CD4-positive, alpha-beta T cell treated with Interferon alpha-2 for 1 hour (primary cell): ENCODE measurements at places on chromosomes 7 and 10.

DNA sequence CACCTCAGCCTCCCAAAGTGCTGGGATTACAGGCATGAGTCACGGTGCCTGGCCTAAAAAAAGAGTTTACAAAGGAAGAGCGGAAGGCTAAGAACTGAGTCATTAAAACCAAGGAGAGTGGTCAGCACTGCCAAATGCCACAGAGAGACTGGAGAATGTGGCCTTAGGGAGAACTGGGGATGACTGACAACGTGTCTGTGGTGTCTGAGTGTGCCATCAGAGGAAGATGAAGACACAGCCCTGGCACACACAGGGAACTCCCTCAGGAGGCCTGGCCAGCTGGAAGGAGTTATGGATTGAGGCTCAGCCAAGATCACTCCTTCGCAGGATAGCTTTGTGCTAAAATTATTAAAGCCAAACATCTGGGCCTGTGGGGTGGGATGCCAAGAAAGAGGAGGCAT lies 3.9 kb upstream of the INA start:
- DNase-seq = no peak

GRCh38 chr7:31873816-31874597 lies 187.0 kb downstream of the PPP1R17 start:
- no peak for DNase-seq

DNA sequence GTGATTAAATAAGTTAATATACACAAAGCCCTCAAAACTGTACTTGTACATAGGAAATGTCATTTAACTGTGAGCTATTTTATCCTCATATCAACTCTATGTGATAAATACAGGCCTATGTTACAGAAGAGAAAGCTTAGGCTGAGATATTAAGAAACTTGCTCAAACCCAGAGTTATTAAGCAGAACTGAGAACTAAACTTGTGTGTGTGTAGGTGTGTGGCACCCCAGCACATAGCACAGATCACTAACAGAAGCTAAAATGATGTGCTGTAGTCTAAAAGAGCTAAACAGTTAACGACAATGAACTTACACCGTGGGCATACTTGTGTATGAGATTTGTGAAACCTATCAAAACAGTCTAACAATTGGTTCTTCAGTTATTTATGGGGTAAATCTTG lies 34.5 kb downstream of the MTPN start:
- DNase-seq = no peak

DNA sequence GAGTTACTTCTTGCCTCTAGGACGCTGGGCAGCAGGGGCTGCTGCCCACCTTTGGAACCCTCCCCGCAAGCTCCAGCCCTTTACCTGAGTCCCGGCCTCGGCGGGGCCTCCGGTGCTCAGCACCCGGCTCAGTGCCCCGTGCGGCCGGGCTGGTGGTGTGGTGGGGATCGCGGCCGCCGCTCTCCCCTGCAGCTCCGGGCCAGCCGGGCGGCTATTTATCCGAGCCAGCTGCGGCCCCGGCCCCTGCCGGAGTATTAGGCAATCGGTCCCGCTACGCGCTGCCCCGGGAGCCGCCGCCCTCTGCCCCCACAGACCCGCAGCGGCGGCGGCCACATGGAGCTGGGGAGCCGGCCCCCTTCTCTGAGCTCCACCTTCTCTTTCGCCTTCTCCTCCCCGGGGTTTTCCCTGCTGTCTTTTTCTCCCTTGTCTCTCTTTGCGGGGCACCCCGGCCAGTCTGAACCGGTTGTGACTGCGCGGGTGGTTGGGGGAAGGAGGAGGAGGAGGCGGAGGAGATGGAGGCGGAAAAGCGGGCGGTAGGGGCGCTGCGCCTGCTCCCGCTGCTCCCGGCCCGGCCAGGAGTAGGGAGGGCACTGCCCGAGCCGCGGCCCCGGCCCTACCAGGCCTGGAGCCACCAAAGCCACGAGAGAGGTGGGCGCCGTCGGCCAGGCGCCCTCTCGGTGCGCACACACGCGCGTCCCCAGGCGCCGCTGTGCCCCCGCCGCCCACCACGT lies at the start of gene SLC16A9:
SLC16A9 (minus strand) TSS at position 456 of the 731 bp plus-strand sequence. CDS start 25,559 bp downstream, outside the sequence.
- peak; percentile 4 for DNase-seq

- DNase-seq = no peak
These were observed 117.1 kb upstream of the MKLN1 start for GRCh38 chr7:131210618-131211017.

GRCh38 chr10:102627291-102627735 lies 17.0 kb upstream of the TRIM8 start:
- DNase-seq = no peak

GRCh38 chr10:4947039-4947634 lies 16.1 kb upstream of the AKR1C1 start:
- DNase-seq = no peak

GRCh38 chr10:107480781-107481180 lies 316.3 kb upstream of the SORCS1 start:
- no peak for DNase-seq

GRCh38 chr7:112112822-112113255 lies 93.4 kb downstream of the DOCK4 start:
- no peak for DNase-seq

GRCh38 chr7:2689951-2690705 lies 2.1 kb downstream of the AMZ1 start:
- DNase-seq = no peak

DNA sequence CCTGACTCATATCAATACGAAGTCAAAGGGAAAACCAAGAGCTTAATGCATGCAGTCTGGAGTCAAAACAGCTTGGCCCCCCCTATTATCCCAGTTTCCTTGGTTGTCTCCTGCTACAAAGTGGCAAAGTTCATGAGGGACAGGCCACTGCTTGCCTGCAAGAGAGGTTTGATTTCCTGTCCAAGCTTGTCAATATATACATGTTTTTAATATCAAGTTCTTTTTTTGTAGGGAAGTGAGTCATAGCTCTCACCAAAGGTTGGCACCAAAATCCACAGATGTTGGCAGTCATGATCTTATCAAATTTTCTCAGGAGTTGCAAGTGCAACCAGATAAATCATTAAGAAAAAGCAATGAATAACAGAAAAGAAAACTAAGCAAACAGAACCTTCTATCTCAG lies 176.8 kb downstream of the COBL start:
- DNase-seq = no peak

DNA sequence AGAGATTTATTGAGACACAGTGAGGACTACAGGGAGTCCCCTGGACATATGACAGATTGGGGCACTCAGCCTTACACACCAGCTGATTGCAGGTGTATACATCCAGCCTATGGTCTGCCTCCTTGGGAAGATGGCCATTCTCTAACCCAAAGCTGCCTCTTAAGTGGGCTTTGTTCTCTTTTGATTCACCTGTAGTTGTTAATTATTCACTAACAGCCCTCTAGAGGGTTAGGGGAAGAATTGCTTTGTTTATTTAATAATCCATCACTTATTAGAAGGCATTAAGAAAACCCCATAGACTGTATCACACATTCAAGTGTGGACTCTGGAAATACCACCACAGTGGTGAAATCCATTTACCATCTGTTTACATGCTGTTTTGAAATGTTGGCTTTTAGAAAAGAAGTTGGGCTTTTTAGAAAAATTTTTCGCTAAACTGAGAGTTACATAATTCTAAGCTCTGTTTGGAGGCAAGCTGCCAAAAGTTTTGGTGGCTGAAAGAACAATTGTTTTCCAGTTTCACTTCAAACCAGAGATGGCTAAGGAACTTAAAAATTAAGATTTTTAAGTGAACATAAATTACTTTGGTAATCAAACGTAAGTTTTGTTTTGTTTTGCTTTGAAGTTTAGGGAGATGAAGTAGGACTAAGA lies 379.1 kb downstream of the ADRA2A start:
- no peak for DNase-seq

GRCh38 chr7:124893140-124893827 lies 36.3 kb downstream of the POT1 start:
- no peak for DNase-seq

GRCh38 chr10:100824886-100825285 lies 79.5 kb downstream of the PAX2 start:
- no peak for DNase-seq

DNA sequence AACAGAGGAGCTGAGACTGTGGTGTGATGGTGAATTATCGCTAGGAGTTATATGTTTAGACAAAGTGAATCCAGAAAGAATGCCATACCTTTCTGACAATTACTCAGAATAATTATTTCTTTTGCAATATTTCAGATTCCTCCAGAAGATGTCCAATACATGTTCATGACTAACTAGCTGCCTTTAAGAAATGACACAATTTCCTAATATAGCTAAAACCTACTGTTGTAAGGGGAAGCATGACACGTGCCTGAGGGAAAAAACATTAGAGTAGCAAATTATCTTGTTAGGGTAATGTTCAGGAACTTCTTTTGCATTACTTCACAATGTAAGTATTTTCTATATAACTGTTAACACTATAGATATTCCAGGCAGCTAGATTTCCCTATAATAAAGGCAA lies 150.3 kb downstream of the COL28A1 start:
- DNase-seq = no peak

DNA sequence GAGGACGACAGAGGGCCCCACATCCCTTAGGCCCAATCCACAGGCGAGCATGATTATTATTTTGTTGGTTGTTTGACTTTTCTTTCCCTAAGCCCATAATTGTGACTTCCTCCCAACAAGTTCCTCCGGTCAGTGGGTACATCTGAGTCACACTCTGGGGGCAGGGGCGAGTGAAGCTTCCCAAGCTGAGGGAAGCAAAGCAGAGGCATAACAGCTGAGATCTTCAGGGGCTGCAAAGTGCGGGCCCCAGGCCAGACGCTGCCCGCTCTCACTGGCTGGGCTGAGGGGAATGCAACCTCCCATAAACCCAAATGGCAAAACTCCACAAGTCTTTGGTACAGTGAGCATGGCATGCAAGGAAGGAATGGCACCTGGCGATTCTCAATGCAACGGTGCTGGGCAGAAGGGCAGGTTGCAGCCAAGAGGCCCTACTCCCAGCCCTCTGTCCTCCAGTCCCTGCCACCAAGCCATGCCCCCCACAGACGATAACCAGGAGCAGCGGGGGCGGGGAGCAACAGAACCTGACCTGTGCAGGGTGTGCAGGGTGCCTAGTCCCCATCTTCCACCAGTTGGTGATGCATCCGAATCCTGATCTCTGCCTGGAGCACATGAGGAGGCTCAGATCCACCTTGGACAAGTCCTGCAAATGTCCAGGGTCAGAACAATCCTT lies 25.3 kb downstream of the TNS3 start:
- DNase-seq = no peak

- DNase-seq = peak; percentile 46
These were observed 202.0 kb downstream of the MAD1L1 start for GRCh38 chr7:2030475-2031450.

GRCh38 chr7:40885503-40885902 lies 750.7 kb downstream of the SUGCT start:
- DNase-seq = no peak

GRCh38 chr10:89134963-89135362 lies 72.2 kb downstream of the CH25H start:
- DNase-seq = no peak

DNA sequence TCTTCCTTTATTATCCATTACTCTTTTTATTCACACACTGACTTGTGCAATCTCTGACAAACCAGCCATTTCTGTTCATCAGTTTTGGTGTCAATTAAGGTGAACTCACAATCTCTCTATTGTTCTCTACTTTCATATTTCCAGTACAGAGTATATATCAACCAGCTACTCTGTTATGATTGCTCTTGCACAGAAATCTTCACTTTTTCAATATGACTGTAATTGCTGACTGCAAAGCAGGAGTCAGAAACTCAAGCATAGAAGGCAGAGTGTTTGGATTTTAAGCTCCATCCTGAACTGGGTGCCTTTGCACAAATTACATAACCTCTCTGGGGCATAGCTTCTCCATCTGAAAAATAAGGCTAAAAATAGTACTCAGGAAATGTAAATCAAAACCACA lies 1042.0 kb downstream of the GRM8 start:
- DNase-seq = no peak

DNA sequence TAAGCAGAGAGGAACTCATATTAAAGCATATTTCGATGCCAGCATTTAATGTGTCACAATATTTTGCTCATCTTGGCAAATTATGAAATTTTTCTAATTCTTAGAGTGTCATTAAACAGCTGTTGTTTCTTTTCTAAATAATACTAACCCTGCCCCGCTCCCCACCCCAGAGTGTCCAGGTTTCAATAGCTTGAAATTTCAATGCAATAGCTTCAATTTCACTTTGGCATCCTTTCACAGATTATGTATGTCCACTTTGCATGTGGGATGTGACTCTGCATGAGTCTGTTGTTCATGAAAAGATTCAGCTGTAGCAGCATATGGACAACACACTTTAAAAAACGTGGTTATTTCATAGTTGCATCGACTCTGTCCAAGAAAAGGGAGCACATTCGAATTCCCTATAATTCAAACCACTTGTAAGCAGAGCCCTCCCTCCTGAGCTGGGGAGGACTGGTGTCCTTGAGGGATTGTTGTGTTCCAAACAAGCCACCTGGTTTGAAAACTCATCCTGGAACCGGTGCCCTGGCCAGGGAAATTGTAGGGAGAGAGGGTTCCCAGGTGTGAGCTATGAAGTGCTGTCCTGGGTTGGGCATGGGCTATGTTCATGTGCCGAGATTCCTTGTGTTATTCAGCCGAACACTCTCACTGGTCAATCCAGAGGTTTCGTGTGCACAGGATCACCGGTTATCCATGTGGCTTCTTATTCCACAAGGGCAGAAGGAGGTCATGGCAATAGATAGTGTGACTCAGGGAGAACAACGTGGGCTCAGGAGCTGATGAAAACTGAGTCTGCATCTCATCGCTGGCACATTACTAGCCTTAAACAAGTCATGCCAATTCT lies 64.6 kb upstream of the CREB5 start:
- DNase-seq = no peak

- DNase-seq = no peak
These were observed 131.8 kb downstream of the LRRC4 start for GRCh38 chr7:127899411-127899810.

GRCh38 chr10:31130406-31130805 lies 98.7 kb upstream of the ZNF438 start:
- no peak for DNase-seq

DNA sequence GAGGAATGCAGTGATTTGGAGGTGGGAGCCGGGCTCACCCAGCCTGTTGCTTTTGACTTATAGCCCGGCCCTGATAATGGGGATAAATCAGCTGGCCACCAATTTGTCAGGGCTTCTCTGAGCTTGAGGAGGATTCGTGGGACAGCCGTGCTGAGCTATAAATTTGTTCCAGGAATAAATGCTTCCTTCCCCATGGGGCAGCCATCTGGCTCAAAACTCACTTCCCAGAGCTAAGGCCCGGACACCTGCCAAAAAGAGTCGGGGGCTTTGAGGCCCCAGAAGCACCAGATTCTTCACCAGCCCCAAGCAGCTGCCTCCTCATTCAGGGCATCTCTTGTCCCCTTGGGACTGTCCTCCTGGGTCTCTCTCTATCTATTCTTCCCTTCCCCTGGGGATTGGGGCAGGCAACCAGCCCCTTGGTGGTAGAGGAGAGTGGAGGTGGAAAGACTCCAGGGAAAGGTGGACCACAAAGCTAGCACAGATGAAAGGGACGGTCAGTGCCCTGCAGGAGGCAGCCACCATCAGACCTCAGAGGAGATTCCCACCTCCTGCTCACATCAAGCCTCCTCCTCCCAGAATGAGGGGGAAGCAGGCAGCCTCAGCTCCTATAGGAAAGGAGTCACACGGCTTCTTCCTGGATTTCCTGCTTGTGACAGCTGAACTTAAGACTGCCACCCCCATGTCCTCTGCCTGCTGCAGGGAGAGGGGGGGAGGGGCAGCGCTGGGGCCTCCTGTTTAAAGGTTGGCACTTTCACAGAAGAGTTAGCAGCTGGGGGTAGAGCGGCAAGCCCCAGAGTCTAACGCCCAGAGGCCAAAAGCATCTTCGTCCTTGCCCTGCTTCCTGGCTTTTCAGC lies 44.2 kb upstream of the LRRC4 start:
- no peak for DNase-seq
